ENCODE measurements at places on chromosomes 5 and 9. TPM values are rescaled to one million over a fixed set of nuclear protein-coding genes. Genes with fewer than 3 reads are reported as not detected.

The PCDHA11 gene
- total RNA-seq: not detected

The PDGFRB gene
- total RNA-seq: 0.14 TPM

The PCDHAC2 gene
- not detected for total RNA-seq

The PARP8 gene
- 20.1 TPM for total RNA-seq

The CERCAM gene
- total RNA-seq: 0.57 TPM

The NMRK1 gene
- 22.6 TPM for total RNA-seq

The ACTL7B gene
- not detected for total RNA-seq

The ASTN2 gene
- 6.0 TPM for total RNA-seq

The HAVCR1 gene
- 0.17 TPM for total RNA-seq

The IL9 gene
- not detected for total RNA-seq

The FGF18 gene
- total RNA-seq: 0.17 TPM

The GFPT2 gene
- 0.22 TPM for total RNA-seq

The LPAR1 gene
- not detected for total RNA-seq

The SPATA9 gene
- not detected for total RNA-seq

The F2RL2 gene
- not detected for total RNA-seq

The IL5 gene
- total RNA-seq: not detected

The FYB1 gene
- total RNA-seq: 129 TPM

The CD72 gene
- total RNA-seq: 2.9 TPM

The LCN15 gene
- total RNA-seq: not detected

The AK1 gene
- 11.9 TPM for total RNA-seq

The SPINK4 gene
- not detected for total RNA-seq

The PFN3 gene
- not detected for total RNA-seq

The TMEFF1 gene
- 0.26 TPM for total RNA-seq

The UGT3A2 gene
- not detected for total RNA-seq

The MARCHF3 gene
- 11.8 TPM for total RNA-seq

The SPATA31A3 gene
- not detected for total RNA-seq

The GARNL3 gene
- 4.6 TPM for total RNA-seq

The GRM6 gene
- total RNA-seq: not detected

The ZNF883 gene
- total RNA-seq: 0.44 TPM

The MAMDC2 gene
- not detected for total RNA-seq

The ISL1 gene
- total RNA-seq: not detected

The HIGD2A gene
- 155 TPM for total RNA-seq

The CBY3 gene
- not detected for total RNA-seq

The PCDHGB1 gene
- total RNA-seq: not detected

The TAF1L gene
- total RNA-seq: not detected

The ENTPD2 gene
- total RNA-seq: not detected

Measured in activated naive CD4-positive, alpha-beta T cell treated with anti-CD3 and anti-CD28 coated beads for 36 hours (primary cell).